T-helper 1 cell (primary cell): ENCODE measurements at places on chromosomes 13 and 19.

- no peak for DNase-seq
Observed at GRCh38 chr13:96743296-96744089, 250.8 kb downstream of the OXGR1 start.

GRCh38 chr19:35118268-35119020 lies 2.8 kb downstream of the FXYD3 start:
- DNase-seq = no peak

DNA sequence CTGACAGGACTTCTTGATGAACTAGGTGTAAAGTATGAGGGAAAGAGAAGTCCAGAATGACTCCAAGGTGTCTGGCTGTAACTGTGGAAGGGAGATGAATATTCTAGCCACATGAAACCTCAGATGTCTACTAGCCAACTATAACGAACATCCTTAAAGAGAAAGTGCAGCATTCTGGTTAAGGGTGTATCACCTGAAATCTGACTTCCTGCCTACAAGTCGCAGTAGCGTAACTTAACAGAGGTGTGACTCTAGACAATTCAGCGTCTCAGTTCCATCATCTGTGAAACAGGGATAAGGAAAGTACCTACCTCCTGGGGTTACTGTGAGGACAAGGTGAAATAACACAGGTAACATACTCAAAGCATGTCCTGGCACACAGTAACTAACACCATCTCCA lies 145.7 kb upstream of the FBXL3 start:
- DNase-seq = no peak

DNA sequence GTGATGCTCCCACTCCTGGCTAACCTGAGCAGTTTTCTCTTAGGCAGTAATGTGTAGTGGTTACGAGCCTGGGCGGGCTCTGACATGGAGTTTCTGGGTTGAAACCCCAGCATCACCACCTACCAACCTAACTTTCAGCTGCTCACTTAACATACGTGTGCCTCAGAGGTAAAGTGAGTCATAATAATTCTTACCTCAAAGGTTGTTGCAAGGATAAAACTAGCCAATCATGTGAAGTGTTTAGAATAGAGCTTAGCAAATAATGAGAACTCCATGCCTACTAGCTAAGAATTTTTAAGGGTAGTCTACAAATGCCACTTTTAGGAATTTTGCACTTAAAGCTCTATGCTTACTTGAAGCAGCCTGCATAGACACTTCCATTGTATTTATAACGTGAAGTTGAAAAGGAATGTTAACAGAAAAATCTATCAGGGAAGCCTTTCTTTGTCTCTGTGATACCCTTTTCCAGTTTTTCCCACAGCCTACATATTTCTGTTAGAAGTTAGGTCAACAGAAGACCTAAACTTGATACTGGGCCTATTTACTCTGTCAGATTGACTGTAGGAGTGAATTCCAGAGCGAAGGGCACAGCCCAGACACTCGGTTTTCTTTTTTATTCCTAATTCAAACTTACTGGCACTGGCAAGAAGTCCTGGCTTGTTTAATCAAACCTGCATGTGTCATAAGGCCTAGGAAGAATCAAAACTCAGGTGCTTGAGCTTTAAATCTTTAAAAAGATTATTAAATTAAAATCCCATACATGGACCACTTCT lies 90.7 kb downstream of the FREM2 start:
- no peak for DNase-seq

DNA sequence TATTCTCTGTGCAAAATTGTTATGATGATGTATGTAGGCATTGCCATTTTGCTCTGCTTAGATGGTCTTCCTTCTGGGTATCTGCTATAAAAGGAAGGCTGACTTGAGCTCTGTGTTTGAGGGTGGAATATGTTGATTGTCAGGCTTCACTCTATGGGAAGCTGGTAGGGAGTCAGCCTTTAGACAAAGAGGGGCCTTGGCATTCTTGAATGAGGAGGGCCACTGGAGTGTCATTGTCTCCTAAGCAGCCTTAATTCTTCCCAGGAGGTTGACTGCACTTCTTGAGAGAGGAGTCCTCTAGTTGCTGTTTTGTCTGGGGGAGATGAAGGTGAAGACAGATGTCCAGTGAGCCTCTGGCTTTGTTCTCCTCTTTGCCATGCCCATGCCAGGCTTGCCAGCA lies 266.8 kb downstream of the KCNRG start:
- DNase-seq = no peak

DNA sequence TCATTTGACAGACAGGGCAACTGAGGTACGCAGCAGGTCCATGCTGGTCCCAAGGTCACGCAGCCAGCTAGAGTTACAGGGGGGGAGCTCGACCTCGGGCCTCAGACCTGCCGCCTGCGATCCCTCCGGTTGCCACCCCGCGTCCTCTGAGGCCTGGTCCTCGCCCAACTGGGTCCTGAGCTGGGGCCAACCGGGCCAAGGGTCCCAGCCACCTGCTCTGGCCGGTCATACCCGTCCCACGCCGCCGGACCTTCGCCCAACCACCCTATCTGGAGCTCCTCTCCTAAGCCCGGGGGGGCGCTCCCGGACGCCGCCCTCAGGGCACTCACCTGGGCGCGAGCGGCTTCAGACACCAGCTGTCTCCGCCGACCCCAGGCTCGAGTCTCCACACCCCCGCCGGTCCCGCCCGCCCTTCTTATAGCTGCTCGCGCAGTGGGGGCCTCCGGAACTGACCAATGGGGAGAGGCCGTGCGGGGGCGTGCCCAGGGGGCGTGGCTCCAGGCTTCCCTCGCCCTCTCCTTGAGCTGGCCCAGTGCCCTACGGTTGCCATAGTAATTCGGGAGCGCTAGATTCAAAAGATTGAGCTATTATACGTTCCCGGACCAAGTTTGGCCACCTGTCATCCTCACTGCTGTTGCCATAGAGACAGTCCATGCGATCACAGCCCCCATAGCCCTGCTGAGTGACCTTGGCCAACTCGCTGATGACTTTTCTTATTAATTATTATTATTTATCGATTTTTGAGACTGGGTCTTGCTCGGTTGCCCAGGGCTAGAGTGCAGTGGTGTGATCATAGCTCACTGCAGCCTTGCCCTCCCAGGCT lies at the start of gene PLIN5:
TSS of gene PLIN5 (minus strand) at position 389 of the 823 bp plus-strand sequence. CDS start 1,150 bp downstream, outside the sequence.
- DNase-seq = no peak

DNA sequence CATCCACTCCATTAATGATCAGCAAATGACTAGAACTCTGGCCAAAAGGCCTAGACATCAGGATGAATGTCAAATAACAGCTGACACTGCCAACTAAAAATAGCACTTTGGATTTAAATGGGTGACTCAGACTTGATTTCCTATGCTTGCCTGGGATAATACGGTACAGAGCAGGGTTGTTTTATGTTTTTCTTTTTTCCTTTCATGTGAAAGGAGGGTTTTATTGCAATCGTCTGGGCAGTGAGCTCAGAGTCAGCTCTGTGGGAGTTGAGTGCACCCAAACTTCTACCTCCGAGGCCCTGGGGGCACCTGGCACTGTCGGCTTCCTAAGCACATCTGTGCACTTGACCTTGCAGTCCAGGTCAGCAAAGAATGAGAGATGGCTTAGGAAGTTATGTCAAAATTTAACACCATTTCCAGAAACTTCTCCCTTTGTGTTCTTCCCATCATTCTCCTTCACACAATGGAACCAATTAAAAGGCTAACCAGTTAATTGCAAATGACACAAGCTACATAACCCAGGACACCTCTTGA lies 134.1 kb downstream of the LACC1 start:
- DNase-seq = no peak

- no peak for DNase-seq
Observed at GRCh38 chr19:48501494-48502349, 9.9 kb downstream of the LMTK3 start.

GRCh38 chr13:77838271-77838670 lies 80.4 kb downstream of the EDNRB start:
- DNase-seq = no peak

DNA sequence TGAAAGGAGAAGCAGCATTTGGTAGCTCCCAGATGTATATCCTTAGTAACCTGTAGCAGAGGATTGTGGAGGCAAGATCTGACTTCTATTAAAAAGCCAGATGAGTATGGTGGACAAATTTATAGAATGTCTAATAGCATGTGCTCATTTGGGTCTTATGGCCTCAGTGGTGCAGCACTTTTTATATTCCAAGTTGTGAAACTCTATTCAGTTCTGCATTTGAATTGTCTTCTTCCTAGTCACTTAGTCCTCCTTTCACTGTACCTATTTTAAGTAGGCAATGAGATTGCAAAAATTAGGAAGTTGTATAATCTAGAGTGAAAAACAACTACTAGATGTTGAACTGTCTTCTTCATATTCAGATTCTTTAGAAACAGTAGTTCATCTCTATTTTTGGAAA lies 412.5 kb upstream of the PCDH9 start:
- no peak for DNase-seq

- DNase-seq = peak; percentile 71
Observed at GRCh38 chr19:7349961-7350711, 1.4 kb downstream of the ARHGEF18 start.

DNA sequence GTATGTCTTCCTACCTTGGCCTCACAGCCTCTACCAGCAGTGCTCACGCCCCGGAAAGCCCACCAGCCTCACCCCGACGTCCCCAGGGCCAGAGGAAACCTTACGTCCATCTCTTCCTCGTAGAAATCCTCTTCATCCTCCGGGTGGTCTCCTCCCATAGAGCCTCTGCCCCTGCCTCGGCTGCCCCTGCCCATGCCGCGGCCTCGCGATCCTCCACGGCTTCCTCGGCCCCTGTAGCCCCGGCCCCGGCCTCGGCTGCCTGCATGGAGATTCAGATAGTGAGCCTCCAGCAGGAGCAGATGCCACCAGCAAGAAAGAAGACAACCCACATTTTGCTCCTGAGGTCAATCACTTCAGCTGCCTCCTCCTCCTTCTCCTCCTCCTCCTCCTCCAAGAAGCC lies 27.3 kb downstream of the ZC3H4 start:
- no peak for DNase-seq

- no peak for DNase-seq
Observed at GRCh38 chr13:84500016-84500415, 617.7 kb upstream of the SLITRK1 start.

DNA sequence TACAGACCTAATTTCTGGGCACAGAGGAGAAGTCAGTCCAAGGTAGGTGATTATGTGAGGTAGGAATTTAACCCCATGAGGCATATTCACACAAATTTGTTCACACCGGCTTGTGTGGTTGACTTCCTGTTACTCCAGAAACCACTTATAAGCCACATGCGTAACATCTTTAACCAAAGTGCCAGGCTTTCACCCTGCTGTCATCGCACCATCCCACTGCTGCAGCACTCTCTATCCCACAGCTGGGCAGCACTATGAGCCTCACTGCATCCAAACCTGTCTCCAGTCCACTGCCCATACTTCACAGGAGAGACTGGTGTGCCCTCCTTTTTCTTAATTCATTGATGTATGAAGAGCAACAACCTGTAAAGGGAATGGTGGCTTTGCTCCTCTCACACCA lies 128.2 kb upstream of the ARGLU1 start:
- DNase-seq = no peak

DNA sequence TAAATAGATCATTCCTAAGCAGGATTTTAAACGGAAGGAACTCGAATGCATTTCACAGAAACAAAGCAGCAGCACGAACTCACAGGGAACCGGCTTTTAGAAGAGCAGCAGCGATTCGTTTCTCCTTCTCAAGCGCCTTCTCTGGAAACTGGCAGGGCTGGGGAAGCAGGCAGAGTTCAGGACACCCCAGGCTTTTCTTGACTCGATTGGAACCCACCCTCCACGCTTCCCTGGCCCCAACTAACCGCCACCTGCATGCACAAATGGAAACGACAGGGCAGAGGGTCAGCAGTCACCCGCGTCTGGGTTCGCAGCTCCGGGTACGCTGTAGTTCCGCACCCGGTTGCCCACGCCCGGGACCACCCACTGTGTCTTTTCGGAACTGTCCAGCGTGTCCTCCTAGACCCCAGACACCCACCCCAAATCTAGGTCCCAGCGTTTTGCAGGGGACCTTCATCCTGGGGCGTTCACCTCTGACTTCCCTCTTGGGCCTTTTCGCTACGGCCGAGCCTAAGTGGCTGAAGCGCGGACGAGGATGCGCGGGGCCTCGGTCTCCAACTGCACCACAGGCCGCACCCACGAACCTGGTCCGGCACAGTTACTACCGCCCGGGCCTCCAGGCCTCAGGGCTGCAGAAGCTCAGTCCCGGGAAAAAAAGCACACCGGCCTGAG lies 500 bp downstream of the ZFP30 start:
- DNase-seq = peak; percentile 37

- DNase-seq = no peak
Observed at GRCh38 chr19:49182848-49183375, 25.3 kb downstream of the TRPM4 start.

GRCh38 chr19:34618410-34618809 lies 58.5 kb downstream of the SCGB2B2 start:
- DNase-seq = no peak

DNA sequence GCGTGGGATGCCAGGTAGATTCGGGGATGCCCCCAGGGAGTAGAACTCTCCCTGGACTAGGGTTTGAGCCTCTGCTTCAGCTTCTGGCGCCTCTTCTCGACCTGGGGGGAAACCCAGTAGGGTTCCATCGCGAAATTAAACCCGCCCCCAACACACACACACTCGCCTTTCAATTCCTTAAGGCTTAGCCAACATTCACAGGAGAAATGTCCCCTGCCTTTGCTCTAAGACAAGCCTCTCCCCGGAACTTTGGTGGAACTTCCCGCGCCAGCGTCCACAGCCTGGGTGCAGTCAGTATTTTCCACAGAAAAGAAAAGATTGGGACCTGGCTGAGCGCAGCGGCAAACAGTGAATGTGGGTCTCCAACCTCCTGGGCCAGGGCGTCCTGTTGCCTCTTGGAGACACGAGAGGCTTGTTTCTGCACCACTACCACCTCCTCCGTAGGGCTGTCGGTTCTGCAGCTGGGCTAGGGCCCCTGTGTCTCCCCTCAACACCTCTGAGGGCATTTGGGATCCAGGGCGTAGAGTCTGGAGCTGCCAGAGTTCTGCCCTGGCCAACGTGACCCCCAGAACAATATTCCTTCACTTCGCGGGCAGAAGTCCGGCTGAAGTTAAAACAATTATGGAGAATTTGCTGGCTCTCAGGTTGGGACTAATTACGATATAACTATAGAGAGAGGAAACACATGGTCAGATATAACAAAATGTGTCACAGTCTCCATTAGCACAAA lies 3.2 kb downstream of the PDX1 start:
- DNase-seq = no peak

GRCh38 chr19:49125025-49125731 lies 5.8 kb downstream of the PPFIA3 start:
- DNase-seq = no peak
